NCI-H2171 (cell line): ENCODE measurements at places on chromosomes 12 and 14.
A peak's percentile ranks its signal among the peaks of the same experiment; 100 is the strongest.

GRCh38 chr12:10941916-10942607 lies 3.0 kb upstream of the TAS2R14 start:
- DNase-seq, result no peak

DNA sequence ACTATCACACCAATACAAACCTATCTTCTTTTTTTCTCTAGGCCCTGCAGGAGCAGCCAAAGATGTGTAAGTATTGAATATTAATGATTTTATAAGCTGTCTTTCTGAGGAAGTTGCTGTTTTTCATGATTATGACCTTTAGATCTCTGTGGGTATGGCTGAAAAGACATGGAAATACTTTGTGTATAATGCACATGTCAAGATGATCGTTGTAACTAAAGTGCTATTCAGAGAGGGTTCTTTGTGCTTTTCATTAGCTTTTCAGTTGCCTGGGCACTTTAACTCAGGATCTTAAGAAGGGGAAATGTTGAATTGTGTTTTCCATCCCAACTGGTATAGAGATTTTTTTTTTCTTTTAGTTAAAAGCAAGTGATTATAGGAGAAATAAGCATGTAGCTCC lies 18.1 kb downstream of the C12orf75 start:
- no peak for DNase-seq

GRCh38 chr12:43255522-43256111 lies 296.4 kb downstream of the ADAMTS20 start:
- DNase-seq, result peak; percentile 7

GRCh38 chr12:111316671-111317070 lies 52.2 kb downstream of the PHETA1 start:
- DNase-seq, result no peak

GRCh38 chr12:120797677-120798642 lies 72.3 kb downstream of the ACADS start:
- DNase-seq, result no peak

DNA sequence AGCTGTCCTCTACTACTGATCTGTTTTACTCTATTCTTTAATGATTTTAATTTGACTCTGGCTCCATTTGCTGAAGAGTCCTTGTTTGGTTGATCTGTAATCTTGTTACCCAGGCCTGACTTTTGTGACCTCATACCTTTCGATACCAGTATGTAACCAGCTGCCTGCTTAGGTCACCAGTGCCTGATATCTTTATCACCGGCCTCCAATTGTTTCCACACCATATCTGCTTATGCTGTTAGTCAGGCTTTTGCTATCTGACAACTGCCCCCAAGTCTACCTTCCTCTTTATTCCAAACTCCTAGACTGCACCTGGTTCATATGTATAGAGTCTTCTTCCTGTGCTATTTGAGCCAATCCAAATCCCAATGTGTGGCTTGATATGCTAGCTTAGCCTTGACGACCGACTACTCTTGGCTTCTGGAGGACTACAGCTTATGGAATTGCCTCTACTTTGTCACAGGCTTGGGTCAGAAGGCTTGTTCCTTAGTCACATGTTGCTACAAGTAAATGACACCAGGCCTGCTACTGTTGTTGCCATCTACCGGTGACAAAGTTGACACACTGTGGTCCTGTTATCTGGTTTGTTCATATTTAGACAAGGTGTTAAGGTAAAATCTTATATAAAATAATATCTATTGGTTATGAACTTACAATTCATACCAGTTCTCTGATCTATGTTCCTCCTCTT lies 193.9 kb downstream of the TRHDE start:
- DNase-seq, result no peak

DNA sequence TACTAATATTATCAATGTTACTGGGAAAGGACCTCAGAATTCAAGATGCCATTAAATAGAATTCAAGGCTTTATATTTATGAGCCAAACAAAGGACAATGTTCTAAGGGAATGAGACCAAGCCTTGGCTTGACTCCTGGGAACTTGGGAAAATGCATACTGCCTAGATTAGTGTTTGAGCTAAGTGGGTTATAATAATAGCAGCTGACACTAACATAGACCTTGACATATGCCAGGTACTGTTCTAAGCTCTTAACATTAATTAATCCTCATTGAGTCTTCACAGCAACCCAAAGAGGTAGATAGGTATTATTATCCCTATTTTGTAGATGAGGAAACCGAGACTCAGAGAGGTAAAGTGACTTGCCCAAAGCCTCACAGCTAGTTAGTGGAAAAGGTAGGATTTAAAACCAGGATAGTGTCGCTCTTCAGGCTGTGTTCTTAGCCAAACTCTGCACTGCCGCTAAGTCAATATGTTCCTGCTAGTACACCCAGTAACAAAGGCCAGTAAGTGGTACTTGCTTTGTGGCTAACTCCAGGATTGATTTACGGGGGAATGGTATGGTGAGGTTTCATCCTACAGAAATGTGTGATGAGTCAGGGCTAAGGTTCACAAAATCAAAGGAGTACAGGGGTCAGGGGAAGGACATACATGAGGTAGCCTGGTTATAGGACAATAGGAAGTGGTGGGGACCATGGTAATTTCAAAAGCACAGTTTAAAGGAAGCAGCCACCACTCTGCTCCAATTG lies 35.8 kb upstream of the PRKAB1 start:
- DNase-seq, result no peak

- peak; percentile 53 for DNase-seq
Observed at GRCh38 chr12:96208801-96209549, 14.8 kb downstream of the ELK3 start.

GRCh38 chr12:106719879-106720278 lies 54.6 kb upstream of the RIC8B start:
- DNase-seq, result no peak

GRCh38 chr12:117523971-117524370 lies 162.5 kb upstream of the NOS1 start:
- no peak for DNase-seq

DNA sequence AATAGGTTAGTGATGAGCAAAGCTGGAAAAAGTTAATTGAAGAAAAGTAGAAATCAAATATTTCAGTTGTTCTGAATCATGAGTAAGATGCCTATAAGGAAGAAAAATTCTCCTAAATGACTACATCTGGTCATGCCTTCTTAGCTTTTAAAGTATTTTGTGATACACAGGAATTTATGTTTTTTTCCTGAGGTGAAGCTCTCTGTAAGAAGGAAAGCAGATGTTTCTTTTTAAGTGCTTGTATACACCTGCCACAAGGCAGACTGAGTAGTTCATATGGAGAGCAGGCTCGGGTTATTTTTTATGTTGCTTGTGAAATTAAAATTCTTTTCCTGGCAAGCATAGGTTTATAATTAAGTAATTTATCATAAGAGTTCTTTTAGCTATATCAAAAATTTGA lies 275.2 kb downstream of the RAD51B start:
- no peak for DNase-seq

- no peak for DNase-seq
Observed at GRCh38 chr12:94240171-94240570, 91.8 kb downstream of the PLXNC1 start.

DNA sequence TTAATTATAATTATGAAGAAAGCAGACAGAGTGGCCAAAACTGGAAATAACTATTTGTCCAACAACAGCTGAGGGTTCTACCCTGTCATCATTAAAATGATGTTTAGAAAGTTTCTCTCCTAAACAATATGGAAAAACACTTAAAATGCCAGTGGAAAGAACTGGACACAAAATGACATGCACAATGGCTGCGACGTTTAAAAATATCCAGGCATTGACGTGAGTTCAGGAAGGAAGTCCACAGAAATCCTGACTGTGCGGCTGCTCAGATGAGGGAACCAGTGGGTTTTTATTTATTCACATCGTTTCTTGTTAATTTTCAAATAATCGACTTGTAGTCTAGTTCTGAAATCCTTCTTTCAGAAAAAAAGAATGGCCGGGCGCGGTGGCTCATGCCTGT lies 58.3 kb downstream of the CCNK start:
- DNase-seq, result no peak
